Left renal pelvis (tissue), 4 donors: ENCODE measurements at places on chromosomes 11 and 22. TPM values are rescaled to one million over a fixed set of nuclear protein-coding genes. Genes with fewer than 3 reads are reported as not detected.
A peak's percentile ranks its signal among the peaks of the same experiment; 100 is the strongest.

MS4A15 gene
- polyA plus RNA-seq, result not detected

MUC6 gene
- 10.6 TPM for polyA plus RNA-seq

DNA sequence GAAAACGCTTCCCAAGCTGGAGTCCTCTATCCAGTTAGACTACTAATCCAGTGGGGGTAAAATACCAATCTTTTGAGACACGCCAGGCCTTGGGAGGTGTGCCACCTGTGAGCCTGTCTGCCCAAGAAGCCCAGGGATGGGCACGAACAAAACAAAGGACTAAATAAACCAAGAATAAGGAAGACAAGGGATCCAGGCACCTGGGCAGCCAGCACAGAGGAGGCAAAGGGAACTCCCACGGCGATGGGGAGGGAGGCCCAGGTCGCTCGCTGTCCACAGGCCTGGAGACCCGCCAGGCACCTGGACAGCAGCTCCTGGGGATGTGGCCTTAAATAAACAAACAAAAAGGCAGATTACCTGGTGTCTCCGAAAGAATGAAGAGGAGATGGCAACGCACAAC lies 31.4 kb downstream of the LRFN4 start:
- no peak for DNase-seq

GRCh38 chr22:19717691-19718455 lies 3.6 kb downstream of the SEPTIN5 start:
- DNase-seq, result no peak

DNA sequence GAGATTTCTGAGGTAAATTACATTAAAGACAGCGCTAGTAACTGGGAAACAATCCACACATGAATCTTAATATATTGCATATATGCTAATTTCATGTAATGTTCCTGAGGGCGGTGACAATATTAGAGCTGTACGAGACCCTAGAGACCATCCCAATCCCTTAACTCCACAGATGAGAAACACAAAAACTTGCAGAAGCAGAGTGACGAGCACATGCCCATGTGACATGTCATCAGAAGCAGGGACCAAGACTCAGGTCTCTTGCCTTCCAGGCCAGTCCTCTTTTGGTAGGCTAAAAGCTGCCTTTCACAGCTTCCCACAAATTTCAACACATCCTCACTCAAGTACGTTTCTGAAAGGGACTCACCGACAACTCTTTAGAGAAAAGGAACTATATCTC lies 11.8 kb downstream of the MAPK1 start:
- DNase-seq, result no peak

DNA sequence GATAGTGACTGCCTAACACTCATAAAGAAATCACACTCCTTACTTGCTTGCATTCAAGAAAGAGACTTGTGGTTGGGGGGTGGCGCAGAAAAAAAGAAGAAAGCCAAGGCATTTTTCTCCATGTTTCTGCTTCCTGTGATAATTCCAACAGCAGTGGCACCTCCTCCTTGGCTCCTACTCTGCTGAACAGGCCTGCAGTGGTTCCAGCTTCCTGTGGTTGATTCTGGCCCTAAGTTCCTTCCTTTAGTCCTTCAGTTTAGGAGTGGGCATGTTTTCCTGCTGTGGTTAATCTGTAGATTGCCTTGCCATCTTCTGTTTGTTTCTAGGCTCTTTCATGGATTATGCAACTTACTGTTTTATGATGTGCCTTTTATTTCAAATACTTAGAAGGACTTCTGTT lies 940.4 kb downstream of the DLG2 start:
- DNase-seq, result no peak

DNA sequence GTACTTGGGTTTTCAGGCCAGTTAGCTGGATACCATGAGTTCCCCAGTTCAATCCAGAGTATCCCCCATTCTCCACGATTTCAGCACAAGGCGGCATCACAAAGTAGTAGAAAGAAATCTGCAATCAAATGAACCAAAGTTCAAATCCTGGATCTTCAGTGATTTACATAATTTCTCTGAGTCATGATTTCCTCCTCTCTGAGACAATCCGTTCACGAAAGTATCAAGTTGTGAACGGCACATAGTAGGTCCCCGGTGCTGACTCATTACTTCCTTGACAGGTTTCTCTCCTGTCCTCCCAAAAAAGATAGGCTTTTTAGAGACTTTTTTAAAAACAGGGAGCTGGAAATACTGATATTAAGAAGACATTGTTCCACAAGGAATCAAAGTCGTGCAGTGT lies 69.1 kb upstream of the AKIP1 start:
- DNase-seq, result no peak

DNA sequence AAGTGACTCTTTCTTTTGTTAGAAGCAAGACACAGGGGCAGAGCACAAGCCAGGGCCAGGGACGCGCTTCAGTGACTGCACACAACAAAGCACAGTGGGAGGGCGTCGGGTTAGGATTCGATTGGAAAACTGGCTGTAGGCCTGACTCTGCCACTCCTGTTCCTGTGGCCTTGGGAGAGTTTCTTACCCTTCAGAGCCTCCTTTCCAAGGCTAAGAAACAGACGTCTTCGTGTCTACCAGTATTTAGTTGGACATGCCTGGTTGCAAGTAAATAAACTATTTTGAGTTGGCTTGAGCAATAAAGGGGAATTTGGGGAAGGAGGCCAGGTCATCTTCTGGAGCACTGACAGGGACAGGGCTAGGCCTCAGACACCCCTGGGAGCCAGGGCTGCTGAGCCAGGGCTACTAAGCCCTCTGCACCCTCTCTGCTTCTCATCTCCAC lies 549.1 kb downstream of the INSC start:
- DNase-seq, result peak; percentile 10

DNA sequence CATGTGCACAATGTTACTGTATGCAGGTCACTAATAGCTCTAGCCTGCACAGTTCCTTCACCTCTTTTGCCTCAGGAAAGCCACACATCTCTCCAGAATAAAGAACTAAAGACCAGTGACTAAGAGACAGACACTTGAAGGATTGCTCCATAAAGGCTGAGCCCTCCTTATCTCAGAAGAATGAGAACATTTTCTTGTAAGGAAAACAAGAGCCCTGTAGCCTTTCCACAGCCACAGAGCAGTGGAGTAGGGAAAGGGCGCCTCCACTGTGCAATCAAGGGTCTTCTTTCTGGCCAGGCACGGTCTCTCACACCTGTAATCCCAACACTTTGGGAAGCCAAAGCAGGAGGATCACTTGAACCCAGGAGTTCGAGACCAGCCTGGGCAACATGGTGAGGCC lies 202.6 kb upstream of the TMEM45B start:
- no peak for DNase-seq

- DNase-seq, result no peak
These were observed 19.8 kb downstream of the TTC12 start for GRCh38 chr11:113334183-113334582.
